ENCODE measurements at places on chromosomes 2 and 18.
A peak's percentile ranks its signal among the peaks of the same experiment; 100 is the strongest.

GRCh38 chr18:43578211-43578610 is 300.9 kb upstream of the SYT4 start:
- no peak overlapping the region for H3K27ac ChIP-seq
- no peaks in the 10 kb centered on the region for H3K36me3 ChIP-seq
- peaks cover 2% of the 10 kb centered on the region for H3K4me1 ChIP-seq
- H3K4me3 ChIP-seq = no peak overlapping the region
- no peaks in the 10 kb centered on the region for H3K27me3 ChIP-seq

DNA sequence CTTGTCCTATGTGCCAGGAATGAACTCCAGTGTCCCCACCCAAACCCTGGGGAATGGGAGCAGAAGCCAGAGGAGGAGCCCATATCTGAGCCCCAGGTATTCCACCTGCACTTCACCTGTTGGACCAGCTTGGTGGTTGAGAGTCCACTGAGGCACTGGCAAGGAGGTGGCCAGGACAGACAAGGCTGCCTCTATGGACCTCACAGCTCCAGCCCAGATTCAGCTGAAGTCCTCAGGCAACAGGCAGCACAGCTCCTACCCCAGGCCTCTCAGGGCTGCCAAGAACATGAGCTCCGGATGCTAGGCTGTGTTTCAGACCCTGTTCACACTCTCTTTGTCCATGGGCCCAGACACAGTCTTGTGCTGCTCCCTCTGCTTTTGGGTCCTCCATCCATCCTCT is 2.9 kb upstream of the IL1F10 start:
- H3K36me3 ChIP-seq = no peaks in the 10 kb centered on the region
- H3K4me3 ChIP-seq = no peak overlapping the region
- H3K27me3 ChIP-seq = no peaks in the 10 kb centered on the region
- H3K27ac ChIP-seq = no peak overlapping the region
- no peak for DNase-seq

DNA sequence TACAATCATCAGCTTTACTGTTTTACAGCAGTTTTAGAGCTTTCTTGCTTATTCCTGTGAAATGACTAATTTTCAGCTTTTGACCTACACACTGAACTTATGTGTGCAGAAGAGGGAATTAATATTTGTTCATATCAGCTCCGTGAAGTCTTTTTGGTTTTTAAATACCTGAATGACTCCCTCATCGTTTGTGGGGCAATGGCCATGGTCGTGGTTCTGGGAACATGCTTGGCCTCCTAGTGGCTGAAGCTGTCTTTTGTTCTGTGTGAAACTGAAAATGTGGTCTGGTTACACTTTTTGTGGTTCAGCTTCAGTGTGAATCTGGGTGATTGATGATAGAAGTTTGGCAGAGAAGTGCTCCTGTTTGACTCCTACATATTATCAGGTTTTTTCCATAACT is 408.1 kb downstream of the THSD7B start:
- no peak overlapping the region for H3K4me3 ChIP-seq
- DNase-seq = peak; percentile 75
- H3K36me3 ChIP-seq = no peaks in the 10 kb centered on the region
- H3K4me1 ChIP-seq = no peaks in the 10 kb centered on the region

DNA sequence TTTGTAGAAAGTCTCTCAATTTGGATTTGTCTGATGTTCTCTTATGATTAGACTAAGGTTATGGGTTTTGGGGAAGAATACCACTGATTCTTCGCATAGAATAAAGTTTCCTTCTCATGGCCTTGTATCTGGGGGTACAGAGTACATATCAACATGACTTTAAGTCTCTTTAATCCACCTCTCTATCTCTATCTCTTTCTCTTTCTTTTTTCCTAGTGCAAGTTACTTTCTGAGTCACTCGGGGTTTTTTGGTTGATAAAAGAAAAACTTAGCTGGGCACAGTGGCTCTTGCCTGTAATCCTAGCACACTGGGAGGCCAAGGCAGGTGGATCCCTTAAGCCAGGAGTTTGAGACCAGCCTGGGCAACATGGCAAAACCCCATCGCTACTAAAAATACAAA is 100.1 kb upstream of the MAP4K3 start:
- no peaks in the 10 kb centered on the region for H3K27me3 ChIP-seq
- H3K36me3 ChIP-seq = no peaks in the 10 kb centered on the region
- H3K27ac ChIP-seq = no peak overlapping the region
- H3K4me1 ChIP-seq = peaks cover 9% of the 10 kb centered on the region

- no peak overlapping the region for H3K27ac ChIP-seq
- H3K4me3 ChIP-seq = no peak overlapping the region
- no peaks in the 10 kb centered on the region for H3K27me3 ChIP-seq
- H3K4me1 ChIP-seq = no peaks in the 10 kb centered on the region
Measured at GRCh38 chr2:209773377-209773776, 1.7 kb downstream of the UNC80 start.

All from MM.1S (cell line).